Karpas-422 (cell line): ENCODE measurements at places on chromosomes 5 and 9.
A peak's percentile ranks its signal among the peaks of the same experiment; 100 is the strongest.

GRCh38 chr5:5584236-5584745, 161.8 kb downstream of the ICE1 start:
- DNase-seq: no peak

GRCh38 chr5:166369346-166369745, 1922.1 kb upstream of the WWC1 start:
- no peak for DNase-seq

DNA sequence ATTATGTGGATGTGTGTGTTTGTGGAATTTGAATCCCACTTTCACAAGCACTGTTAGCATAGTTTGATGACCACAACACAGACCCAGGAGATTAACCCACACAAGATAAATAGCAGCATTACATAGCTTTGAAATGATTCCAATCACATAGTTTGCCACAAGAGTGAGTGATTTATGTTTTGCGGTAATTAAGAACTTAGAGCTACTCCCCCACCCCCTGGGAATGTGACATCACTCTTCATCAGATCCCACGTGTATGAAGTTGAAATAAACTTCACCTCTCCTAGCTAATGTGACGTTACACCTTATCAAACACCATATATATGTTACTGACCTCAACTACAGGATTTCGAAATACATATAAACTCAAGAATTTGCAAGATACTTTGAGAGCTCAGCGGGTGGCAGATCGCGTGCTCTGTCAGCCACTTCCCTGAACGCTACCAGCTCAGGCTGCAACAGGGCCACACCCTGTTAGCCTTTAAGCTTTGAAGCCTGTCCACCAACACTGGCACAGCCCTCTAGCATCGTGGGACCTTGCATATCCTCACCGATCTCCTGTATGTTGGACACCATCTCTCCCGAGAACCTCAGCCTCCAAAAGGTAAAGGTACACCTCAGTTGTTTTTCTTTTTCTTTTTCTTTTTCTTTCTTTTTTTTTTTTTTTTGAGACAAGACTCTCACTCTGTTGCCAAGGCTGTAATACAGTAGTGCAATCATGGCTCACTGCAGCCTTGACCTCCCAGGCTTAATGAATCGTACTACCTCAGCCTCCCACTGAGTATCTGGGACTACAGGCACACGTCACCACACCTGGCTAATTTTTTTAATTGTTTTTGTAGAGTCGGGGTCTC, 1.7 kb upstream of the AGTPBP1 start:
- DNase-seq: no peak

DNA sequence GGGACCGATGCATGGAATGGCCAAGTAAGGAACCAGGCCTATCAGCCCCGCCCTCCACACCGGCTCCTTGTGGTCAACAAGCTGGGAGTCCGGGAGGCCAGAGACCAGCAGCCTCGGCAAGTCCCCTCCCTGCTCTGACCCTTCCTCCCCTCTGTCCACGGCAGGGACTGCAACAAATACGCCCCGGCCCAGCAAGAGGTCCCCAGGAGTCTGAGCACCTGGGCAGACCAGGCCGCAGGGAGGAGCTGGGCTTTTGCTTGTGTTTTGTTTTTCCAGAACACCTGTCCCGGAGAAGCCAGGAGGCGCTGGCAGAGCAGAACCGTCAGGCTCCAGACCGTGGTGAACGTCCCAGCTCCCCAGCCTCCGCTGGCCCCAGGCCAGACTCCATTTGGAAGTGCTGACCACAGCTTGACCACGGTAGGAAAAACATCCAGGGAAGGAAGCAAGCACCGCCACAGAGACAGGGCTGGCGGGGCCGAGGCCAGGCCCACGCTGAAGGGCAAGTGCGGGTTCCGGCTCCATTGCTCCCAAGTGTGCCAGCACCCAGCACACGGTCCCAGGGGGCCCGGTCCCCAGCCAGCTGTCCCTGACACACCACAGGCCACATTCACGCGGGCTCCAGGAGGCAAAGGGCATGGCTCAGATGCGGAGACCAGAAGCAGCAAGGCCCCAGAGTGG, 56.7 kb downstream of the VAV2 start:
- no peak for DNase-seq

GRCh38 chr5:172896465-172896864, 62.4 kb downstream of the ERGIC1 start:
- no peak for DNase-seq

DNA sequence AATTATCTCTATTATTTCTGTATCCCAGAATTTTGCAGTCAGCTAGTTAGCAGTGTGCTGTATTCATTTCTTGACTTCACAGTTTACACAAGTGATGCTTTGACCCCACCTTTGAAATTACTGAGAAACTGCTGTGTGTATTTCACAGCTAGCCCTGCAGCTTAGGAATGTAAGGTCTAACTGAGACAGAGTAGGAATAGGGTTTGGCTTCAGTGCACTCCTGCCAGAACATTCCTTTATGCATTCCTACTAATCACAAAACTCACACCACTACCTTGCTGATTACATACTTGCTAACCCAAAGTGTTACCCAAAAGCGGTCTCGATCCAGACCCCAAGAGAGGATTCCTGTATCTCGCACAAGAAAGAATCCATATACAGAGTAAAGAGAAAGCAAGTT, 551.8 kb downstream of the CDH9 start:
- no peak for DNase-seq

DNA sequence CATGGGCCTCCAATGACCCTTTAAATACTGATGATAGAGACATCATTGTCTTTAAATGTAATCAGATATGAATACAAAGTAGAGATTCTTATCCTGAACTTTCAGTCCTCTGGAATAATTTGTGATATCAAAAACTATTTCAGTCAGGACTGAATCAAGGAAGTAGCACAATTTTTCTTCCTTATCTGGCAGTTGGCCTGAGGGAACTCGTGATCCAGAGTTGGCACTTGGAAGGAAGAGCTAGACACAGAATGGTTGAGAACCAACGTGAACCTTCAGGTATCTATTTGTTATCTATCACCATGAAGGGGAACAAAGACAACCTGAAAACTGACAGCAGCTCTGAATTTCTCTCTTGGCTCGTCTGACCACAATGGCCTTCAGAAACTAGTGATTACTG, 269.3 kb downstream of the PRDM9 start:
- DNase-seq: no peak

- DNase-seq: no peak
These were observed 32.7 kb downstream of the MTAP start for GRCh38 chr9:21835121-21835520.

DNA sequence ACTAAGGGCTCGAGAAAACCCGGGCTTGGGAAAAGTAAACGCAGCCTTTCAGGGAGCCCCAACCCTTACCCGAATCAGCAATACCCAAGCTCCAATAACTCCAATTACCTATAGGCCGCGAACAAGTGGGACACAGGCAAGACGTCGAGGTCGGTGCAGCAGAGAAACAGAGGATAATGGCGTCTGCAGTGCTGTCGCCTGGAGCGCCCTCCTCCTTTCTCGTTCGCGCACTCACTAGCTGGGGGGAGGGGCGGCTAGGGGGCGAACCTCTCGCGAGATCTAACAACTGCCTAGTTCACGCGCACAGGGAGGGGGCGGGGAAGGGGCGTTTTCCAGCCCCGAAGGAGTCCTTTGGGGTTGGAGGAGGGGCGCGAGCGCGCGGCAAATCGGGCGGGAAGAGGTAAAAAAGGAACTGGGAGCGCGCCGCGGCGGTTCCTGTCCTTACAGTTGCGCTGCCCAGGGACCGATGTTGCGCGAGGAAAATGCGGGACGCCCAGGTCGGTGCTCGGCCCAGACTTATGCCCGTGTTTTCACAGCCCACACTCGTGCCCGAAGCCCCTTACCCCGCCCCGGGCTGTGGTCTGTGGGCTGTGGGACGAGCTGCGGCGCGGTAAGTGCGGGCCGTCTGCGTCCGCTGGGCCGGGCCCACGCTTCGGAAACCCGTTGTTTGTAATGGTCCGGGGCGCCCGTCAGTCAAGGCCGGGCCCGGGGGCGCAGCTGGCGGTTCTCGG, at the start of gene RMI1:
TSS of gene RMI1 (plus strand) at position 411 of the 731 bp plus-strand sequence. CDS start 20,182 bp downstream, outside the sequence.
- DNase-seq: peak; percentile 100

DNA sequence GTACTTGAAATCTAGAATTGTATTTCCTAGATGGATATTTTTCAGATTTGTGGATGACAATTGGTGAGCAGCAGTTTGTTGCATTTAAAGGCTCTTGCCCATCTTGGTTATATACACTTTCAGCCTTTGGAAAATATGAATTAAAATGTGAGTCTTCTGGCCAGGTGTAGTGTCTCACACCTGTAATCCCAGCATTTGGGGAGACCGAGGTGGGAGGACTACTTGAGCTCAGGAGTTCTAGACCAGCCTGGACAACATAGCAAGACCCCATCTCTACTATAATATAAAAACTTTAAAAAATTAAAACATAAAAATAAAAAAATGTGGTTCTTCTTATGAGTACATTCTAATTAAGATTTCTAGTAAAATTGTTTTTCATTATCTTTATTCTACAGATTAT, 102.0 kb downstream of the MTREX start:
- DNase-seq: no peak

GRCh38 chr5:123279136-123279535, 144.1 kb downstream of the CEP120 start:
- no peak for DNase-seq

DNA sequence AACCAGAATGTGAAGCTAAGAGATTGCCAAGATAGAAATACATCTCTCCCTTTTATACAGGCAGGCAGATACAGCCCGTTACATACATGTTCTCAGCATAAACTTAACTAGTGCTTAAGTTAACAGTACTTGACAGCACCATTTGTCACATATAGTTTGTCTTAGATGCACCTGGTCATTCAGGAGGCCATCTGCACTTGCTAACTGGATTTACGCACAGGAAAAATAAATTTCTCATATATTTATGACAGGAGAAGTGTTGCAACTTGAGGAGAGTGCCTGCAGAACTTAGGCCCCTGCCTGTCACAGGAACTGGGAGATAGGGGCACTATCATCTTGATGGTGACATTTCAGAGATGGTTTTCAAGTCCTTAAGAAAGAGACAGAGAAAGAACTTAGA, 1462.1 kb upstream of the CDH9 start:
- DNase-seq: no peak

DNA sequence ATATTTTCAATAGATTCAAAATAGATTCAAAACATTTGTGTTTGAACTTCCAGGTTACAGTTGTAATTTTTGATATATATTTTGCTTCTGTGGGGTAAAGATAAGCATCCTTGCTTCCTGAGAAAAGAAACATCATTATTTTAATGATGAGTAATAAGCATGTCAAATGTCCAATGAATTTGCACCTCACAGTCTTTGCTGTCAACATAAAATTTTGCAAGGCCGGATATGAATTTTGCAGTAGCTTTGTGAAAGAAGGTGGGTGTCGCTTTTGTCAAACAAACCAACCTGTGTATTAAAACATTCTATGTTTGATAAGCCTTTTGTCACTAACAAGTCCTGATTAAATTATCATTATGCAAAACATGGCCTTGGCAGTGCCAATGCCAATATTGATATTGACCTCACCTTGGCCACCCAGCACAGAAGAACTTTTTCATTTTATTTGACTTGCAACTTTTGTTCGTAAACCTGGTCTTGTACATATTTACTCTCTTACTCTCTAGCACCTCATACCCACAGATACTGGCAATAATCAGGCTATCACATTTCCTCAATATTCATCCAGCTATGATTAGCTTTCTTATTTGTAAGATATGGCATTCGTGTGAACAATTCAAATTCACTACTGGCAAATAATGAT, 645.0 kb upstream of the KLF4 start:
- no peak for DNase-seq

- no peak for DNase-seq
These were observed 56.2 kb upstream of the TNPO1 start for GRCh38 chr5:72760259-72760658.

- DNase-seq: no peak
These were observed 388.9 kb downstream of the NR2F1-AS1 start for GRCh38 chr5:93192087-93192486.

GRCh38 chr5:154269414-154269813, 78.9 kb downstream of the GALNT10 start:
- no peak for DNase-seq

DNA sequence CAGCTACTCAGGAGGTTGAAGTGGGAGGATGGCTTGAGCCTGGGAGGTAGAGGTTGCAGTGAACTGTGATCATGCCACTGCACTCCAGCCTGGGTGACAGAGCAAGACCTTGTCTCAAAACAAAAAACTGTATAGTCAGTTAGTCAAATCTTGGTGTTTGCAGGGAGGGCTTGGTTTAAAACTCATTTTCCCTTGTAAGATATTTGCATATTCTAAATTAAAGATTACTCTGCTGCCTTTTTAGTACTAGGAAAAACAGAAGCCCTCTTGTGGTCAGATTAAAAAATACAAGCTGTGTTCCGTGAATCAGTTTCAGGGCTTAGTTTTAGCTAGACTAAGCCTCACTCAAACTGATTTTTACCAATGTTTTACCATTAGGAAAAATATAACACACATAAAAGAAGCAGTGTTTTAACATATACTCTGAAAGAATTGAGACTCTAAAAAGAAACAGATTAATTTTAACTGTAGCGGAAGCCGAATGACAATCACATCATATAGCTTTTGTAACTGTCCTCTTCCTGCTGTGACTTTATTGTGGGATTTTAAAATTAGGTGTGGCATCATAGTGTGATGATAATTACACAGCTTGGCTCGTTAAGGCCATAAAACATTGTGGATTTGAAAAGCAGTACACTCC, 84.9 kb upstream of the BASP1 start:
- peak; percentile 77 for DNase-seq

GRCh38 chr9:35729700-35730485, 2.1 kb downstream of the TLN1 start:
- DNase-seq: peak; percentile 60

DNA sequence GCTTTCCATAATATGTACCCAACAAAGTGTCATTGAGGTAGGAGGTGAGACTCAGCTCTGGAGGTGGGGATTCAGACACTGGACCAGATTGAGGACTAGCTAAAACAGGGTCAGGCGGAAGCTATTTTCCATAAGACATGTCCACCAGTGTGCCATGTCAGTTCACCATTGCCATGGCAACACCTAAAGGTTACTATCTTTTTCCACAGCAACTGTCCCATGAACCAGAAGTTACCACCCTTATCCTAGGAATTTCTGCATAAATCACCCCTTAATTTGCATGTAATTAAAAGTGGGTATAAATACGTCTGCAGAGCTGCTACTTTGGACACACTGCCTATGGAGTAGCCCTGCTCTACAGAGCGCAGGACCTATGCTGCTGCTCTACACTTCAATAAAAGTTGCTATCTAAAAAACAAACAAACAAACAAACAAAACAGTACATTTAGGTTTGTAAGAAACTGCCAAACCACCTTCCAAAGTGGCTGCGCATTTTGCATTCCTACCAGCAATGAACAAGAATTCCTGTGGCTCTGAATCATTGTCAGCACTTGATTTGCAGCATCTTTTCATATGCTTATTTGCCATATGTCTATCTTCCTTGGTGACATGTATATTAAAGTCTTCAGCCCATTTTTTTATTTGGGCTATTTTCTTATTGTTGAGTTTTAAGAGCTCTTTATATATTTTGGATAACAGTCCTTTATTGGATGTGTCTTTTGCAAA, 18.0 kb upstream of the TRIM32 start:
- DNase-seq: no peak

DNA sequence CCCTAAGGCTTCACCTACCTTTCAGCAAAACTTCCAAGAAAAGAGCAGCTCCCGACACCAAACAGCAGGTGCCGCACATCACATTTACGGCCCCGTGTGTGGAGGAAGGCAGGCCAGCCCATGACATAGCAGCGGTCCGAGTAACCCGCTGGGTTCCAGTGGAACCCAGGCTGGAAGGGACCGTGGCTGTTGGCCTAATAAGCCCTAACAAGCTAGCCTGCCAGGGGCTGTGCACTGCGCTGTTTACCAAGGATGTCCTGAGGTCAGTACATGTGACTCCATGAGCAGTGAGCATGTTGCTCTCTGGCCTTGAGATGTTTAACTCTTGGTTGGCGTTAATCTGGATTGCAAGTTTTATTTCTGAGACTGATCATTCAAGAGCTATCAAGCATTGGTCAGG, 131.5 kb downstream of the FSTL4 start:
- DNase-seq: no peak
